Stimulated activated CD8-positive, alpha-beta memory T cell treated with anti-CD3 and anti-CD28 coated beads, Interleukin-4, amount 100 ng/mL, for 1 hour (primary cell): ENCODE measurements at places on chromosomes 13 and 19.

GRCh38 chr13:26017932-26018665, 33.7 kb downstream of the SHISA2 start:
- no peak for DNase-seq

- no peak for DNase-seq
These were observed 28.1 kb upstream of the KIR3DL3 start for GRCh38 chr19:54696117-54696548.

- no peak for DNase-seq
These were observed 7.0 kb downstream of the CAB39L start for GRCh38 chr13:49436890-49437289.

- DNase-seq = no peak
These were observed 2.1 kb downstream of the EFNB2 start for GRCh38 chr13:106533101-106533942.

DNA sequence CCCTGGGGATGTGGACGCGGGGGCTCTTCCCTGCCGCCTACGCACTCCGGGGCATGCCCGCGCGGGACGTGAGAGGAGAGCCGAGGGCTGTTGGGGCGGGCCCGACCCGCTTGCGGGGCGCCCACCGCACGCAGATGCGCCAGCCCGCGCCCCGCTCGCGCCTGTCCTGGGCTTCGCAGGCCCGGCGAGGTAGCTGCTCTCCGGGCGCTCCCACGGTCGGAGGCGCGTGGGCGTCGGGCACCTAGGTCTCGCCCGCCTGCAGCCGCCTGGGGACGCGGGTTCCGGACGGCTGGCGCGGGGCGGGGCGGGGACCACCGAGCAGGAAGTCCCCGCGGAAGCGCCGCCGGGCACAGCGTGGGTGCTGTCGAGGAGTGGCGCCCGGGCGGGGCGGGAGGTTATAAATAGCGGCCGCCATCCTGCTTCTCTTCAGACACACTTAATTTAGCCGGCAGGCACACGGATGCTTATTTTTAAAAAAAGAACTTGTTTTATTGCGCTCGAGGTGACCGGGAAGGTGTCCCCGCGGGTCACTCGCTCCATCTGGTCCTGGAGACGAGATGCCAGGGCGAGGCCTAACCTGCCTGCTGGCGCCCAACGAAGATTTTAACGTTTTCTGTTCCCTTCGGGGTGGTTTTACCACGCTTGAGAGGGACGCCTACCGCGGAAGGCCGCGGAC, 561 bp upstream of the GJA3 start:
- DNase-seq = peak; percentile 15

DNA sequence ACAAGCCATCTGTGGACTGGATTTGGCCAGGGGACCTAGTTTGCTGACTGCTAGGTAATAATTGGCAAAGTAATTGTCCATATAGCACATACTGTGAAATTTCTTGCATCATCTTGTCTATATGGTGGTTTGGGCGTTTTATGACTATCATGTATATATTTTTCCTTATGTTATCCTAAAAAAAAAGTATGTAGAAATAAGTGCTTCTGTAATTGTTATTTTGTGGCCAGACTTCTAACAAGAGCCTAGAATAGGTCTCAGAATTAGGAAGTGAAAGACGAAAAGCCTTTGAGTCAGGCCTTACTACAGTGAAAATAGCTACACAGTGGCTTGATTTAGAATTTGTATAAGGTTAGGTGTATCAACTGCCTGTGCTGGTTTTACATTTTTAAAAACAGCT, 4.2 kb downstream of the FNDC3A start:
- no peak for DNase-seq

DNA sequence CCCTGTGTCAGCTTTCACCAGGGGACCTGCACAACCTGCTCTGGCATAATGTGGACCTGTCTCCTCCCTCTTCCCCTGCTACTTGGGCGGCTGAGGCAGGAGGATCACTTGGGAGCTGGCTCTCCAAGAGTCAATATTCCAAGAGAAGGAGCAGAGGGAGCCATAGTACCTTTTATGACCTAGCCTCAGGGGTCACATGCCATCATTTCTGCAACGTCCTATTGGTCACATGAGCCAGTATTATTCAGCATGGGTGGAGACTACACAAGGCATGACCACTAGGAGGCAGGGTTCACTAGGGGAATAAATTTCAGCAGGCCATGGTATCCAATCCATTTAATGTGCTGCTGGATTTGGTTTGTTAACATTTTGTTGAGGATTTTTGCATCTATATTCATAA, 12.0 kb upstream of the SHFL start:
- DNase-seq = no peak

DNA sequence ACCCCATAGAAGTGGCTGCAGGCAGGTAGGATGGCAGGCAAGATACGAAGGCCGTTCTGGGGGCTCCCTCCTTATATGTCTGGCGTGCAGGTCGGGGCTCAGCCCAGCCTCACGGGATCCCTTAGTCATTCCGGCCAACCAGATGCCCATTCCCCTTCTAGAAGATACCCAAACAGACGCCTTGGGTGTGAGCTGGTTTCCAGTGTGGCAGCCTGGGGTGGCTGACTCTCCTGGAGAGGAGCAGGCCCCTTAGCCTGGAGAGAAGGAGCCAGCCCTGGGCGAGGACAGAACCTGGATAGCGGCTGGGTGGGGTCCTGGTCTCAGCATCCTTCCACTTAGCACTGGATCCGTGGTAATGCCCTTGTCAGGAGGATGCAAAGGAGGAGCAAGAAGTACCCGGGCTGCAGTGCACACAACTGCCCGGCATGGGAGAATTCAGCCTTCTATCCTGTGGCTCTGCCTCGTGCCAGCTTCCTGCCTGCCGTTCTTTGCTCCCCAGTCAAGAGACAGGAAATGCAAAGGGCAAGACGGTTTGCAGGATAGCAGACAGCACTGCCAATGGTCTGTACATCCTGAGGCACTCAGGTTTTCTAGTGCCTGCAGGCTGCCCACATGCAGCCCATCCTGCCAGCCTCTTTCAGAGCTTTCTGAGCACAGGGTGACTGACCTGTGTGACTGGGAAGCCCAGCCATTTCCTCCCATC, 56.7 kb upstream of the WASF3 start:
- DNase-seq = no peak

DNA sequence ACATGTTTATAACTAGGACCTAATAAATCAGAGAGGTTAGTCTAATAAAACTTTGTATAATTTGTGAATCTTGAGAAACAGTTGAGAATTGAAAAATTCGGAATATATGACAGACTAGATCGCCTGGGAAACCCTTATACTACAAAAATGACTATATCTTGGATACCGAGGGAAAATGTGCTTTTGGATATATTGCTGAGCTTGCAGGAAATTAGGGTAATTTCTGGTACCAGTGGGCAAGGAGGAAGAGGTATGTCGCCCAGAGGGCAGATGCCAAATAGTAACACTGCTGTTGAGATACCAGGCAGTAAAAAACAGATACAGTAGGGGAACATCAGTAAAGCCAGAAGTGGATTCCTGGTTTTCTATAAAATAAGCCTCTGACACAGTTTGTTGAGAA, 17.3 kb downstream of the MPHOSPH8 start:
- no peak for DNase-seq

GRCh38 chr19:5086725-5087439, 118.0 kb downstream of the KDM4B start:
- DNase-seq = no peak

DNA sequence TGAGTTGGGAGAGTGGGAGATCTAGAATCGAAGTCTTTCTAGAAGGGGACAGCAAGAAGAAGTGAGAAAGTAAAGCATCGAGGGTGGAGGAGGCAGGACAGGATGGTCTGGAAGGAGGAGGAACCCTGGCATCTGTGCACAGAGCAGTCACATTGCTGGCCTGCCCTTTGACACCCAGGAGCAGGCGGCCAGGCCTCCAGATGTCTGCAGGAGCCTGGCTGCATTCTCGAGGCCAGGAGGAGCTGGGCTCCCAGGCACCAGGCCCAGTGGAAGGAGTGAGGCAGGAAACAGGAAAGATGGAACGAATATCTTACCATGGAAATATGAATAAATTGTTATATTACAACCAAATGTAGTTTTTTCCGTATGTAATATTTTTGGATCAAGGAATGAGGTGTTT, 27.7 kb upstream of the ARGLU1 start:
- no peak for DNase-seq

GRCh38 chr13:73254827-73255226, 196.0 kb downstream of the KLF5 start:
- DNase-seq = no peak

- no peak for DNase-seq
These were observed at the start of gene PRR19 for GRCh38 chr19:42301646-42302203. TSS of gene PRR19 (plus strand) at chr19:42302132. CDS start at chr19:42309585, 7,453 bp downstream.

DNA sequence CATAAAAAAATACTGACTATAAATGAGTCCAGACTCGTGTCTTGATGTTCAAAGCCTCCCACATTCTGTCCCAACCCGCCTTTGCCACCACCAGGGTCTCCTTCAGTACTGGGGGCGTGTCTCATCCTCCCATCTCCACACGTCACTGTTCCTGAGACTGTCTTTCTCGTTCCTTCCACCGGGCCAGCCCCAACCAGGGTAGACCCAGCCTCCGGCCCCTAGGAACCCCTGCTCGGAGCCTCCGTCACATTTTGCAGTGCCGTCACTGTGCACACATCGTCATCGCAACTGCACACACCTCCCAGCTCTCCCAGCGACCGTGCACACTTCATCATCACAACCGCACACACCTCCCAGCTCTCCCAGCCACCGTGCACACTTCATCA, 73.4 kb downstream of the SPACA7 start:
- no peak for DNase-seq

GRCh38 chr13:30895773-30896172, 10.3 kb upstream of the MEDAG start:
- no peak for DNase-seq

GRCh38 chr19:10918359-10918758, 10.1 kb downstream of the YIPF2 start:
- DNase-seq = no peak

GRCh38 chr13:49399801-49400472, 43.9 kb downstream of the CAB39L start:
- no peak for DNase-seq

DNA sequence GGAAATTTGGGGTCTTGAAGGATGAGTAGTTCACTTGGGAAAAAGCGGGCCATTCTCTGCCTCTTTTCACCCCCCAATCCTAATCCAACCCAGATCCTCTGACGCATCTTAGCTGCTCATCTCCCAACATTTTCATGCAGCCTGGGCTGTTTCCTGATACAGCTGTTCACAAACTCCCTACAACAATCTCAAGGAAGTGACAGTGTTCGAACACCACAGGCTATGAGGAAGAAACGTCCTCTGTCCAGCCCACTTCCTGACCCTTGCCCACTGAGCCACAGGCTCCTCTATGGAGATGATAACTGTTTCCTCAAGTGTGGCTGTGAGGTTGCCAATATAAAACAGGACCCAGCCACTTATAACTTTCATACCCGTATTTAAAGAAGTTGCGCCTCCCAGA, 16.2 kb downstream of the LMTK3 start:
- no peak for DNase-seq

GRCh38 chr19:17611462-17612244, 56.2 kb downstream of the COLGALT1 start:
- no peak for DNase-seq

DNA sequence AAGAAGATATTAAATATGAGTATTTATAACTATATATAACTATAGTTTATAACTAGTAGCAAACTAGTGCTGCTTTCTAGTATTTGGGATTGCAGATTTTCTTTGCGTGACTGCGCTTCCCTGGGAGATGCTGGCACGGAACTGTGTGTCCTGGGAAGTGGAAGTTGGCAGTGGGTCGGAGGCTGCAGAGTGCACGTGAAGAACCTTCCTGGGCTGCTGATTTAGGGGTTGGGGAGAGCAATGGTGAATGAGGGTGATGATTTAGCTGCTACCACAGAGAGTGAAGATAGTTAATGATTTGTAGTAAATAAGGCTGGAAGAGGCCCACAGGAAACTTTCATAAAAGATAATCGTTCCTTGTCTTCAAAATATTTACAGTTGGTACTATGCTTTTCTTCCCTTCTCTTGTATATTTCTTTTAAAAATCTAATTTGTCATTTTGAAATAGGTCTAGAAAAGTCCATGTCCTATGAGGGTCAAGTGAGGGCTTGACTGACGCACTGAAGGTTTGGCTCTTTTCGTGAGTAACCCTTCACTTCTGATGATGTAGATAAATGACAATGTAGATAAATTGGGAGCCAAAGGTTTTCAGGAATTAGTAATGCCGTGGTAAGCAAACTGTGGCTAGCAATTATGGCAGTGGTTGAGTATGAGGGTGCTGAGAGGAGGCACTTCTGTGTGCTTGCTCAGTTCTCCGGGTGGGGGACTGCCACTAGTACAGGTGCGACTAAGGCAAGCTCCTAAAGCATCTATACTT, 3.0 kb upstream of the NAA16 start:
- DNase-seq = no peak

GRCh38 chr13:46479691-46480090, 73.3 kb upstream of the LRCH1 start:
- DNase-seq = no peak

DNA sequence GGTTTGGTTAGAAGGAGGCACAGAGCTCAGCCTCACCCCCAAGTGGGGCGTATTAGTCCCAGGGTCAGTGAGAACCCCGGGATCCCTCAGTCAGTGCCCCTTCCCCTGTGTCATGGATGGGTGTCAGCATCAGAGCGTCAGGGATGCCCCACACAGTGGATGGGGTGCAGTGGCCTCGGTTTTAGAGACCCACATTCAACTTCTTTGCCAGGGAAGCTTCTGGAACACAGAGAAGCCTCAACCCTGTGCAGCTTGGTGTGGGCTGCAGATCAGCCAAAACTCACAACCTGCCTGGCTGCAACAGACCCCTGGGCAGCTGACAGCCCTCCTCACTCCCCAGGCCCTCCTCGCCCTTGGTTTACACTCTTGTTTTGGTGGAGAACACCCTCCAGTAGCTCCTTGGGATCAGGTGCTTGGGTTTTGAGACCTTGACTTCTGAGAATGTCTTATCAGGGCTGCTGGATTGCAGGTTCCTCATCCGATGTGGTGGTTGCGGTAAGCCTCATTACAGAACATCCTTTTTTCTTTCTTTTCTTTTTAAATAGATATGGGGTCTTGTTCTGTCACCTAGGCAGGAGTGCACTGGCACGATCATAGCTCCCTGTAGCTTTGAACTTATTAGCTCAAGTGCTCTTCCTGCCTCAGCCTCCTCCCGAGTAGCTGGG, 11.0 kb downstream of the ZNF333 start:
- no peak for DNase-seq

GRCh38 chr13:39540929-39541605, 61.9 kb downstream of the LHFPL6 start:
- DNase-seq = no peak

GRCh38 chr19:38658462-38659306, 11.2 kb downstream of the ACTN4 start:
- DNase-seq = no peak

GRCh38 chr13:30972888-30973377, 40.5 kb downstream of the TEX26 start:
- DNase-seq = no peak

- no peak for DNase-seq
These were observed 16.6 kb upstream of the MEIS3 start for GRCh38 chr19:47435883-47436417.

- no peak for DNase-seq
These were observed 7.3 kb upstream of the SOX1 start for GRCh38 chr13:112059457-112060281.

GRCh38 chr13:101059793-101060192, 356.5 kb downstream of the NALCN start:
- DNase-seq = no peak
